Epithelial cell of alveolus of lung (primary cell): ENCODE measurements at places on chromosomes 11 and 22. TPM values are rescaled to one million over a fixed set of nuclear protein-coding genes. Genes with fewer than 3 reads are reported as not detected.

JHY gene
- total RNA-seq = 0.40 and 1.6 TPM in 2 replicates

RTN4RL2 gene
- 0.91 and 4.5 TPM in 2 replicates for total RNA-seq

DGAT2 gene
- 0.64 and 1.8 TPM in 2 replicates for total RNA-seq

C11orf91 gene
- not detected in 2 replicates for total RNA-seq

HBG1 gene
- not detected in 2 replicates for total RNA-seq

SEC14L2 gene
- total RNA-seq = 7.0 and 77.6 TPM in 2 replicates

GRM5 gene
- 0.08 TPM in 1 of 2 replicates, not detected in the other for total RNA-seq

RTN4R gene
- total RNA-seq = 0.32 and 0.91 TPM in 2 replicates

OR51E2 gene
- total RNA-seq = not detected in 2 replicates

FGF19 gene
- total RNA-seq = under 0.01 TPM in 1 of 2 replicates, not detected in the other

RIMBP3C gene
- under 0.01 TPM in 2 replicates for total RNA-seq

PLAAT4 gene
- total RNA-seq = 13.7 and 31.0 TPM in 2 replicates

CDON gene
- 1.3 and 12.1 TPM in 2 replicates for total RNA-seq

OR6T1 gene
- total RNA-seq = not detected in 2 replicates

TBX1 gene
- total RNA-seq = 0.24 and 0.65 TPM in 2 replicates

LBHD1 gene
- 2.4 and 3.1 TPM in 2 replicates for total RNA-seq

OPCML gene
- 0.13 TPM in 1 of 2 replicates, not detected in the other for total RNA-seq

TSKU gene
- 38.8 and 71.6 TPM in 2 replicates for total RNA-seq

WNT7B gene
- total RNA-seq = 0.08 and 6.6 TPM in 2 replicates

MLC1 gene
- total RNA-seq = 0.08 TPM in 1 of 2 replicates, not detected in the other

C11orf42 gene
- not detected in 2 replicates for total RNA-seq

APOL6 gene
- total RNA-seq = 9.3 and 11.6 TPM in 2 replicates

LSP1 gene
- 1.2 and 2.2 TPM in 2 replicates for total RNA-seq

OR5A1 gene
- total RNA-seq = not detected in 2 replicates

ATM gene
- total RNA-seq = 32.3 and 46.7 TPM in 2 replicates

CCDC86 gene
- 23.6 and 31.4 TPM in 2 replicates for total RNA-seq

LARGE2 gene
- total RNA-seq = 0.24 and 0.52 TPM in 2 replicates

OR5P2 gene
- total RNA-seq = not detected in 2 replicates

FBXO3 gene
- total RNA-seq = 24.0 and 27.4 TPM in 2 replicates

CALCA gene
- total RNA-seq = not detected in 2 replicates

HIRA gene
- 15.9 and 19.0 TPM in 2 replicates for total RNA-seq

FOSL1 gene
- total RNA-seq = 26.8 and 88.8 TPM in 2 replicates

SLC6A5 gene
- not detected in 2 replicates for total RNA-seq

CLCF1 gene
- total RNA-seq = 10.0 and 10.4 TPM in 2 replicates

UBQLN3 gene
- under 0.01 and 0.08 TPM in 2 replicates for total RNA-seq
